Activated CD4-positive, CD25-positive, alpha-beta regulatory T cell treated with anti-CD3 and anti-CD28 coated beads, Interleukin-2, amount 50 U/mL, for 16 hours (primary cell): ENCODE measurements at places on chromosomes 7 and 10.

GRCh38 chr7:34849986-34850385 lies 187.3 kb downstream of the DPY19L1 start:
- DNase-seq: no peak

GRCh38 chr10:61902445-61903220 lies 1.1 kb downstream of the ARID5B start:
- DNase-seq: peak; percentile 45

DNA sequence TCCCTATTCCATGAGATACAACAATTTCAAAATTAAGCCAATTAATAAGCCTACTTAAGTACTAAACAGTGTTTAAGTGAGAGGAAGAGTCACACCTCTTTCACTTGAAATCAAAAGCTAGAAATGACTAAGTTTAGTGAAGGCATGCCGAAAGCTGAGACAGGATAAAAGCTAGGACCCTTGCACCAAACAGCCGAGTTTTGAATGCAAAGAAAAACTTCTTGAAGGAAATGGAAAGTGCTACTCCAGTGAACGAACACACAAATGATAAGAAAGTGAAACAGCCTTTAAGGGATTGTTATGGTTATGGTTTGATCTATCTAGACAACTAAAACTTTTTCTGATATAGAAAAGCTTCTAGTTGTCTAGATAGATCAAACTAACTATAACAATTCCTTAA lies 135.4 kb upstream of the KMT2E start:
- no peak for DNase-seq

DNA sequence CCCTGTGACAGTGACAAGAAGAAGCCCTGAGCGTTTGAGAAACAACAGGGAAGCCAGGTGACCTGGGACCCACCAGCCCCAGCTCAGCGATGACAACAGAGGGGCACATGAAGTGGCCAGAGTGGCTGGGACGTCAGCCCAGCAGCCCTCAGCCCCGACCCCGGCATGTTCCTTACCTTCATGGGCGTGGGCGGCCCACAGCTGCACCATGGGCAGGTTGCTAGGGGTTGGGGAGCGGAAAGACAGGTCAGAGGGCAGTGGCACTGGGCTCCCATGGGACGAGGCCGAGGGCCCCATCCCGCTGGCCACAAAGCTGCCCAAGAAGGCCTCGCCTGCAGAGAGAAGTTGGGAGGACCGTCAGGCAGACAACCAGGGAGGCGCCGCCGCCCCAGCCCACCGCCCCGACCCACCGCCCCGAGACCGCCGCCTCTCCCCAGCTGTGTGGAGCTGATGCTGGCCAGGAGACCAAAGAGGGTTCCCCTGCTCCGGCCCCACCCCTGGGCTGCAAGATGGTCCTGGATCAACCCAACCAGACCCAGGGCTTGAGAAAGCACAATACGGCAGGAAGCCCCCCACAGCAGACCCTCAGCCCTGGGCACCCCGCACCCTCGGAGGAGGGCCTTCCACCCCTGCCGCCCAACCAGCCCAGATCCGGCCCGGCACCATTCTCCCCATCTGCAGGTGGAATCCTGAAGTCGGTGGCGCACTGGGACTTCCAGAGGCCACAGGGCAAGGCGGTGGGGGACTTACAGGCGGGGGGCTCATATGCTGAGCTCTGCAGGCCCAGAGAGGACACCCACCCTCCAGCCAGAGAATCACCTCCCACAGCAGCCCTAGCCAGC lies 29.1 kb downstream of the TNRC18 start:
- DNase-seq: no peak

DNA sequence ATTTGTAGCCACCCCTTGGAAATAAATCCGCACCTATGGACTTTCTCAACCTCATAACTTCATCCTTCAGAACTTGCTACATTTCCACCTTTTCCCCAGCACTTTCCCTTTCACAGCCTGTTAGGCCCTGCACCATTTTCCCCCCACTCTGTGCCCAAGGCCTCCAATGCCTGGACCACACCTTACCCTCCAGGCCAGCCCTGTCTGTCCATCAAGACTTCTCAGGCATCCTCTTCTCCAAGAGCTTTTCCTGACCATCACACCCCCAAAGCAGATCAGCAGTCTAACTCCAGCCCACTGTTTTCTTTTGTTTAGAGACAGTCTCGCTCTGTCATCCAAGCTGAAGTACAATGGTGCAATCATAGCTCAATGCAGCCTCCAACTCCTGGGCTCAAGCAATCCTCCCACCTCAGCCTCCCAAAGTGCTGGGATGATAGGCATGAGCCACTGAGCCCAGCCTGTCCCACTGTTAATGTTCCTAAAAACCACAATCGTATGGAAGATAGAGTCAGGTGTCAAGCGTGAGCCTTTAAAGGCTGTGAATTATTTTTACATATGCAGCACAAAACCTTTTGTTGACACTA lies 116.8 kb downstream of the PARD3 start:
- DNase-seq: no peak

GRCh38 chr7:4715410-4715776 lies 33.3 kb downstream of the FOXK1 start:
- no peak for DNase-seq

DNA sequence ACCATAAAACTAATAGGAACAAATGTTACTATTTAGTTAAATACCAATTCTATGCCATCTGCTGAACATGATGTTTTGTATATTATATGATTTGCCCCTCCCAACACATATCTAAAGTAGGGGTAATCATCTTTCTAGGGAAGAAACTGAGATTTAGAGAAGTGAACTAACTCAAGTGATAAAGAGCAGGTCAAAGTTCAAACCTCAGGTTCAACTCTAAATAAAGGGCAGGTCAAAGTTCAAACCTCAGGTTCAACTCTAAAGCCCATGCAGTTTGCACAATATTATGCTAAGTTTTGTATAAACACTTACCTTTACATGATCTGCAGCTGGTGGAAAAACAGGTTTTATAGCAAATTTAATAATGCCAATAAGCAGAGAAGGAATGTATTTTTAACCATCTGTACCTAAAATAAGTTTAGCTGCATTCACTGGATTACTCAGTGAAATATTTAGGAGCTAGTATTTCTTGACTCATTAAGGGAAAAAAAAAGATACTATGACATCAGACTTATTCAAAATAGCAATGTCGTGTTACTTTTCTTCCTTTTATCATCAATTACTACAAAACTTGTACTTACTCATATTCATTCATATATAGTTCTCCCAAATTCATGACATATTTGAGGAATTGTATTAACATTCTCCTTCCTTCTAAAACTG lies 1194.3 kb upstream of the CELF2 start:
- DNase-seq: no peak

DNA sequence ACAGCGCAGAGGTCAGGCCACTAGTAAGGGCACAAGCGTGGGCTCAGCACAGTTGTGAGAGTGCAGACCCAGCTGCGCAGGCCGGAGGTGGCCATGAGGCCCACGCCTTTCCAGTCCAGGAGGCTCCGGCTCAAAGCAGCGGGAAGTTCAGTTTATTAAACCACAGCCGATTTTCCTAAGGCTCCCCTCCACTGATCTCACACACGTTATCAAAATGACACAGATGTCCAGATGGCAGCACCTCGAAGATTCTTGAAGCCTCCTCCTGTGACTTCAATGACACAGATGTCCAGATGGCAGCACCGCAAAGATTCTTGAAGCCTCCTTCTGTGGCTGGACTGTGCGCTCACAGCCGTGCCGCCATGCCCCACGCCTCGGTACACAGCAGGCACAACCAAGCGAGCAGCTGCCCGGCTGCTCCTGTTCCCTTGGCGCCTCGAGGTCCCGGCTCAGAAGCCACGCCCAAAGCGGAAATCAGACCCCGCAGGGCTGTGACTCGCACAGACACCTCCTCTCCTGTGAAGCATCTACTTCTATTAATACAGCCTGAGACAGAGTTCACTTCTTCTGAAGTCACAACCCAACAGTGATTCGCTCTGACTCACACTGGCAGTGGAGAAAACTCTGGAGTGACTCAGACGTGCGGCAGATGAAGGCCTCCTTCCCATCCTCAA lies 122.7 kb downstream of the MAD1L1 start:
- DNase-seq: peak; percentile 13

GRCh38 chr7:71826141-71826540 lies 586.0 kb downstream of the CALN1 start:
- DNase-seq: no peak

GRCh38 chr10:127123626-127124025 lies 72.8 kb downstream of the INSYN2A start:
- no peak for DNase-seq

DNA sequence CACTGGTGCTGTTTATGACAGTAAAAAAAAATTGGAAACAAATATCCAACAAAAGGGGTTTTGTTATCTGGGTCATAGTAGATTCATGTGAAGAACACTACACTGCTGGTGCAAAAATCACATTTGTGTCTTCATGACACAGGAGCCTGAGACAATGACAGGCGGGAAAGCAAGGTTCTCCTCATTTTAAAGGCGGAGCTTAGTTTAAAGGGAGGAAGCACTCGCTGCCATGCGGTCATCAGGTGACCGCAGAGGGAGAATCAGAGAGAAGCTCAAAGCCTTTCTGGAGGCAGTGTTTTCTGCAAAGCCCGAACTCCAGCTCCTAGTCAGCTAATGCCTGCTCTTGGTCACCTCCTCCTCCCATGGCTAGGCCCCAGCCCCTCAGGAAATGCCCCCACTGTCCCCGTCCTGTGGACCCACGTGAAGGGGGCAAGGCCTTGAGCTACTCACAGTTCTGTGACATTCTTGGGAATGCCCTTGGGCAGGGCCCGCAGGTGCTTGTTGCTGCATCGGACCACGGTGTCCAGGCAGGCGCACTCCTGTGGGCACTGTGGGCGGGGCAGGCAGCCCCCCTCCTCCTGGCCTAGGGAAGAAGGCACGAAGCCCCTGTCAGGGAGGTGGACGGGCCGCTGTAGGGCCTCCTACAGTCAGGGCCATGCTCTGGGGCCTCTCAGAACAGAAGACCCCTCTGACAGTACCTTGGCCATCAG lies 146.1 kb downstream of the SLIT1 start:
- DNase-seq: no peak

GRCh38 chr10:127738512-127739424 lies 1.8 kb downstream of the FOXI2 start:
- no peak for DNase-seq

- no peak for DNase-seq
Measured at GRCh38 chr7:157432957-157433576, 96.3 kb downstream of the DNAJB6 start.

DNA sequence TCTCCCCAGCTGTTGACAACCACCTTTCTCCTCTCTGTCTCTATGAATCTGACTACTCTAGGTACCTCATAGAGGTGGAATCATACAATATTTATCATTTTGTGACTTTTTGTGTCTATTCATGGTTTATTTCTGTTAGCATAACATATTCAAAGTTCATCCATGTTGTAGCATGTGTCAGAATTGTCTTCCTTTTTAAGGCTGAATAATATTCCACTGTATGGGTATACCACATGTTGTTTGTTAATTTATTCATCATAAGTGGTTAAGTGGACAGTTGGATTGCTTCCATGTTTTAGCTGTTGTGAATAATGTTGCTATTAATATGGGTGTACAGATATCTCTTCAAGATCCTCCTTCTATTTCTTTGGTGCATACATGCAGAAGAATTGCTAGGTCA lies 69.9 kb upstream of the COMTD1 start:
- DNase-seq: no peak

- DNase-seq: no peak
Measured at GRCh38 chr7:4828720-4829383, 33.0 kb downstream of the PAPOLB start.

- no peak for DNase-seq
Measured at GRCh38 chr10:43254881-43255633, 11.8 kb downstream of the RASGEF1A start.

DNA sequence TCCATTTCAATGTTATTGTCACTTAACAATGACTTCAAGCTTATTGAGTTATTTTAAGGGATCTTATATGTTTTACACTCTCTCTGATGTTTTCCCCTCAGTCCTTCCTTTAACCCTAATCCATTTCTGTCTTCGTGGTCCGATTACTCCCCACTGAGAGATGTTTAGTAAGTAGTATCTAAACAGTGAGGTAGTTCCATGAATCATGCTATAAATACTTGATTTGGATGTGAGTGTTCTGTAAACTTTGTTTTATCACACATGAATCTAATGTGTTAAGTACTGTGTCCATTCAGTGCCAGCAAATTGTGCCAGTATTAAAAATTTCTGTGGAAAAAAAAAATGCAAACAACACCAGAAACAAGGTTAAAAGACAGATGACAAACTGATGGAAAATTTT lies 18.6 kb downstream of the RPP30 start:
- DNase-seq: no peak

GRCh38 chr10:60487543-60487942 lies 97.9 kb upstream of the ANK3 start:
- DNase-seq: no peak

GRCh38 chr10:76405922-76406321 lies 974.5 kb downstream of the LRMDA start:
- no peak for DNase-seq

GRCh38 chr7:77338883-77339629 lies 77.1 kb downstream of the GSAP start:
- no peak for DNase-seq

DNA sequence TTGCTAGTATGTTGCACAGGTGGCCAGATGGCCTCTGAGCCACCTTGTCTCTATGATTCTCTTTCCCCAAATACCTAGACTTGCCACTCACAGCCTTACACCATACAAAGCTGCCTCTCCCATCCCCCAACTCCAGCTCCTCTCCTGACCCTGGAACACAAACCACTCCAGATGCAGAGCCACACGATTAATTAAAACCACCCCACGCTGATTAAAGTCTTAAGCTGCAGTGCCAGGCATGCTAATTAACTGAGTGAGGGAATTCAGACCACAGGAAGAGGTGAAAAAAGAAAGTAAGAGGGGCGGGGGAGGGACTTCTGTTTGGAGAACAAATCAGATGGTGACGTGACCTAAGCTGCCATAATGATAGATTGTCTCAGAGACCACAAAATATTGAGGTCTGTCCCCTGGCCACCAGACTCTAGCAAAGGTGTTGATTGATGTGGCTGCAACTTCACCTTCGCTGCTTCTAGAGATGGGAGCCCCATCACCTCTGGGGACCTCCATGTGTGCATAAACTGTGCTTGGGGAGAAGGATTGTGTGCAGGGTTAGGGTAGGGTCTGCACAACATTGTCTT lies 331.3 kb downstream of the PLXNA4 start:
- DNase-seq: no peak

DNA sequence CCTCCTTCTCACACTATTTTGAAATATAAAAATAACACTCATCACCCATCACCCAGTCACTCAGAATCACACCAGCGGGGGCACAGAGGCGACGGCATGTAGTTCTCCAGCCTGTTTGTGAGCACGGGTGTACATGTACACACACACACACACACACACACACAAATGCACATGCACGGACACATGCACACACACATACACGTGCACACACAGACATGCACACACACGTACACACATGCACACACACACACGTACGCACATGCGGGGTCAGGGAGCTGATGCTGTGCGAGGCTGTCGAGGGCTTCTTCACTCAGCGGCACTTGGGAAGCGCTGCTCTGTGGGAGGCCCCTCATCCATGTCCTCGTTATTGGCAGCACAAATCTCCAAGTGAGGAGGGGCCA lies 178.8 kb downstream of the ELFN1 start:
- DNase-seq: no peak

DNA sequence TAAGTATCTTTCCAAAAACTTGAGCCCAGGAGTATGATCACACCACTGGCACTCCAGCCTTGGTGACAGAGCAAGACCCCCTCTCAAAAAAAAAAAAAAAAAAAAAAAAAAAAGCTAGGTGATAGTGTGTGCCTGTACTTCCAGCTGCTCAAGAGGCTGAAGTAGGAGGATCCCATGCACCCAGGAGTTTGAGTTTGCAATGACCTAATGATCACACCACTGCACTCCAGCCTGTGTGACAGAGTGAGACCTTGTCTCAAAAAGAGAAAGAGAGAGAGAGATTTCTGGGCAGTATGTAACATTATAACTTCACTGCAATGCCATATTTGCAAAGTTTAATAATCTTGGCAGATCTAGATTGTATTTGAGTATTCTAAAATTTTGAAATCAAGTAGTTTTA lies 47.6 kb downstream of the AKAP9 start:
- no peak for DNase-seq
